ENCODE measurements at places on chromosomes 6 and 20. TPM values are rescaled to one million over a fixed set of nuclear protein-coding genes. Genes with fewer than 3 reads are reported as not detected.

DNA sequence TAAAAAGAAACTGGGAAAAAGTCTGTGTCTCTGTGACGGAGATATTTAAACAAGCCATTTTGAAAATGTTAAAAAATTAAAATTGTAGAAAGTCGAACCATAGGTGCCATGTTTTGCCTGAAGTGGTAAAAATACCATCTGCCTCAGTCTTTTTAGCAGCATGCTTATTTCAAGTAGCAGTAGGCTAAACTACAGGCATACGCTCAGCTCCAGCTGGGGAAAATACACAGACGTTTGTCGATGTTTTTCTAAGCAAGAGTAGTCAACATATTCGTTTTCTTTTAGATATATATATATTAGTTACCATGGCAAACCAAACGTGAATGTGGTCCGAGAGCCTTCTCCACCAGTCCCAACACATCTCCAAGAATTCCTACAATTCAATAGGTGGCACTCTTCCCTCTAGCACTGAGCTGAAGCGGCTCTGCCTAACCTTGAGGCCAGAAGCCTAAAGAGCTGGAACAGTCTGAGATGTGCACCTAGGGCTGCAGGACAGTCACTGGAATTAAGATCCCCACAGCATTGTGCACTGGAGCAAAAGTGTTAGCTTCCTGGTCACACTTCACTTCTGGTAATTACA, 70.2 kb upstream of the BEND3 start:
- no peak for DNase-seq

- DNase-seq = no peak
These were observed 8.5 kb downstream of the CD164 start for GRCh38 chr6:109373762-109374161.

DNA sequence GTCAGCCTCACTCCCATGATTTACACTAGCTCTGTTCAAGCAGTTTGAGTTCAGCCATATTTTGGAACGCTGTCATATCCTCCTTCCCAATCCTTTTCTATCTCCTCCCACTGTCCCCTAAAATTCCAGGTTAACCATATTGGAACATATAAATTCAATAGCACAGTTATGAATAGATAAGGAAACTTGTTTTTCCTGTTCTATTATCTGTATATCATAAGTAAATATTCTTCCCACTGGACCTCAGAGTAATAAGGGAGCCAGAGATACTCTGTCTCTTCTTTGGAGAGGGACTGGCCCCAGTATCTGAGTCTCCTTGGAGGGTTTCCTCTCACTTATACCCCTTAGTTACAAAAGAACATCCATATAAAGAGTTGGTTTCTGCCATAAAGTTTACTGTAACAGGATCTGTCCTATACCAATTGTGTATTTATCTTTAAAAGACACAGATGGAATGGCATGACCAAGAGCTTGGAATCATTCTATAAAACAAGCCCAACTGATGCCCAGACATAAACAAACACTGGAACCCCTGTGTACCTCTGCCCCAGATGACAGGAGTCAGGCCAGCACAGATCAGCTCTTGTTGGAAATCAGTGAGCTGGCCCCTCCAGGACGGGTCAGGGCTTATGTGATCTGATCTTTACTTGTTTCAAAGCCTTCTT, 67.1 kb downstream of the EPB41L2 start:
- DNase-seq = no peak

The WASF1 gene
- 1.2 TPM for total RNA-seq

The SAMD5 gene
- total RNA-seq = not detected

DNA sequence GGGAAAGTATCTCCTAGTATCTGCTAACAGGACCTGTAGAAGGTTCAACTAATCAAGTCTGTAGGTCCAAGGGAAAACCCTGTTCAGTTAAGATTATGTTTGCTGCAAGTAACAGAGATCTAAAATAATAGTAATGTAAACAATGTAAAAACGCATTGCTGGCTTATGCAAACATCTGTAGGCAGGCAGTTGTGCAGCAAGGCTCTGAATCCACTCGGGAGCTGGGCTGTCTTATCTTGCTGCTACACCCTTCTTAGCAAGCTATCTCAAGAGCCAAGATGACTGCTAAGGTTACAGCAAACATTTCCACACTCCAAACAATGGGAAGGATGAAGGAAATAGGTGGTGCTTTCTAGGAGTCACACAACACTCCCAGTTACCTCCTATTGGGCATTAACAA, 397.3 kb upstream of the NRSN1 start:
- no peak for DNase-seq

The PACRG gene
- total RNA-seq = not detected

DNA sequence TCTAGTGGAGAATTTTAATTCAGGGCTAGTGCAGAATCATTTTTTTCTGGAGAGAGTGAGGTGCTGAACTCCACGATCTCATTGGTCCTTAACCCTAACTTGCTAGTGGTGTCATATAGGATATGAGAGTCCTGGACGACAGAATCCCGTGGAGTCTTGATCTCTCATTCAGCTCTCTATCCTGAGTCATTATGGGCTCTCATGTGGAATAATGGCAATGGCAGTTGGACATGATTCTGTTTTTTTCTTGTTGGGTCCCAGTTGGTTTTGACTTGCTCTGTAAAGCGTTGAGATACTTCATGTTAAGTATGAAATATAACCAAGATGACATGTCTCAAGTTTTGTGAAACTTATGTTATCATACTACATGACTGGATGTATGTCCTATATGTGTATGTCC, 6.3 kb upstream of the RNF144B start:
- no peak for DNase-seq

DNA sequence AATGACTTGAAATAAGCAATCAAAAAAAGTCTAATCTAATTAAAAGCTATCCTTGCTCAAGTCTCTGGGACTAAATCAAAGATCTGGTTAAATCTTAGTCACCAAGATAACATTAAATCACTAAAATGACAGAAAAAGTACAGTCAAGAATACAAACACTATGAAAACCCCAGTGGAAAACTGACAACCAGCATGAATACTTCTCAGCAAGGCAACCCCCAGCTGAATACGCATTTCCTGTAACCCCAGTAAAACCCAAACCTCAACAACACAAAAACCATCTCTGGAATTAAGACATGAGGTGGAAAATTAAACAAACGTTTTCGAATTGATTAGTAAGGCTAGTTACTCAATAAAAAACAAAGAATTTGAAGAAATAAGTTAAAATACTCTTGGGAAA, 23.7 kb upstream of the ZC3H12D start:
- no peak for DNase-seq

GRCh38 chr20:3326779-3327521, 80.5 kb downstream of the DNAAF9 start:
- no peak for DNase-seq

- DNase-seq = peak; percentile 6
These were observed at the start of gene KCNB1 for GRCh38 chr20:49482621-49483017. TSS of gene KCNB1 (minus strand) at chr20:49482668. CDS start at chr20:49482480, 188 bp downstream.

The MED20 gene
- total RNA-seq = 16.3 TPM

GRCh38 chr20:462199-462991, at the start of gene TBC1D20:
TSS of gene TBC1D20 (minus strand) at chr20:462533. CDS start at chr20:462405, 128 bp downstream.
- peak; percentile 81 for DNase-seq

The KCNK16 gene
- total RNA-seq = not detected

- DNase-seq = no peak
These were observed 143.0 kb downstream of the B3GAT2 start for GRCh38 chr6:70813885-70814284.

GRCh38 chr6:161374971-161375873, 101.4 kb upstream of the AGPAT4 start:
- no peak for DNase-seq

The SIRPB2 gene
- total RNA-seq = not detected

DNA sequence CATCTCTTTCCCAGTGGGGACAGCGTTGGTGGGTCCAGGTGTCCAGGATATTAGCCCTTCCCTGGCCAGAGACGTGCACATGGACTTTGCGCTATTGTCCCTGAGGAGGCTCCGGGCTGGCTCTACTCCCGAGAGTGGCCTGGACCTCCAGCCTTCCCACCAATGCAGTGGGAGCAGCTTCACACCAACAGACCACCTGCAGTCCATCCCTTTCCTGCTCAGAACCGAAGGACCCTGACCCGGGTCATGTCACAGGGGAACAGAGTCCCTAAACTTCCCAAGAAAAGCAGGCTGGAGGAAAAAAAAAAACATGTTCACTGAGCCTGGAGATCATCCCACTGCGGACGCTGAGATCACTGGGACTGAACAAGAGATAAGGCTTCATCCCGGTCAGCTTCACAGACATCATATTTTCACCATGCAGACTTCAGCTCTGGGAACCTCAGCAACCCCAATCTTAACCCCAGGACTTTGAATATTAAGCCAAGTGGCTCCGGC, 18.3 kb downstream of the ZMYND8 start:
- no peak for DNase-seq

The HECA gene
- 54.4 TPM for total RNA-seq

- DNase-seq = no peak
These were observed 32.0 kb downstream of the ERMARD start for GRCh38 chr6:169783401-169783800.

The GMNN gene
- 64.5 TPM for total RNA-seq

- DNase-seq = no peak
These were observed 405.7 kb downstream of the TAF4 start for GRCh38 chr20:61659994-61660346.

The GRM1 gene
- not detected for total RNA-seq

The COL21A1 gene
- not detected for total RNA-seq

The ADTRP gene
- total RNA-seq = 15.6 TPM

GRCh38 chr6:138263963-138264362, 45.7 kb upstream of the PBOV1 start:
- no peak for DNase-seq

- DNase-seq = peak; percentile 32
These were observed 71.5 kb downstream of the HFE start for GRCh38 chr6:26158581-26159356.

The SCAND1 gene
- total RNA-seq = 54.5 TPM

The ZSCAN23 gene
- 0.76 TPM for total RNA-seq

The TP53INP2 gene
- total RNA-seq = 1.1 TPM

DNA sequence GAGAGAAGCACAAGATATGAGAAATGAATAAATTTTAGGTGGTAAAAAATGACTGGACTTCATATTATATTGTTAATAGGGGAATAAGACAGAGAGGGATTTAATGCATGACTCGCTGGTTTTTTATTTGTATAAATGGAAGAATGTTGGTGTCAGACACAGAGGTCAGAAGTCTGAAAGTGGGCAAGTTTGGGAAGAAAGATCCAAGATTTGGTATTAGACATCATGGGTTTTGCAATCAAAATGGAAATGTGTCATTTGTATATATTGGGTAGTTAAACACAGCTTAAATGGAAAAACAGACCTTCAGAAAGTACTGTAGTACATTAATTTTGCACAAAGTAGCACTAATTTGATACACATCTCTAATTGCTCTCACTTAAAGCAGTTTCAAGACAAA, 96.2 kb downstream of the EYA4 start:
- no peak for DNase-seq

- no peak for DNase-seq
These were observed 265.6 kb upstream of the JAG1 start for GRCh38 chr20:10939331-10939941.

The MROH8 gene
- 0.30 TPM for total RNA-seq

- DNase-seq = no peak
These were observed 5.1 kb upstream of the COL9A3 start for GRCh38 chr20:62811720-62812119.

GRCh38 chr6:14804001-14804784, 441.7 kb upstream of the JARID2 start:
- DNase-seq = no peak

The RFX6 gene
- total RNA-seq = not detected

GRCh38 chr6:162306616-162307015, 420.9 kb downstream of the PRKN start:
- DNase-seq = no peak

- DNase-seq = no peak
These were observed 40.1 kb downstream of the TRAF3IP2 start for GRCh38 chr6:111565326-111566221.

- DNase-seq = no peak
These were observed 5.6 kb upstream of the NCOA3 start for GRCh38 chr20:47496118-47496517.

DNA sequence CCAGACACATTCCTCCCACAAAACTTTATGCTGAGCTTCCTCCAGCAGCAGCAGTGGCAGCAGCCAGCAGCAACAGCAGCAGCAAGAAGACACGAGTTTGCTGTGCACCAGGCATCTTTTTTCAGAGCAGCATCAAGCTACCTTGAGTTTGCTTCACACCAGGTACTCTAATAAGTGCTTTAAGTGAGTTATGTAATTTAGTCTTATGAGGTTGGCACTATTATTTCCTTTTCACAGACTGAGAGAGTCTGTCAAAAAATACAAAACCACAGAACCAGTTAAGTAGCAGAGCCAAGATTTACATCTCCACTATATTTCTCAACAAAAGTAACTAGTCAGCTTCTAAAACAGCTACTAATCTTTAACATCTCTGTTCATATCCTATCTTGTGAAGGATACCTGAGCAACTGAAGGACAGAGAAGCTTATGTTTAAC, 23.7 kb downstream of the RANBP9 start:
- DNase-seq = no peak

- no peak for DNase-seq
These were observed 1.5 kb downstream of the VNN1 start for GRCh38 chr6:132712366-132712765.

DNA sequence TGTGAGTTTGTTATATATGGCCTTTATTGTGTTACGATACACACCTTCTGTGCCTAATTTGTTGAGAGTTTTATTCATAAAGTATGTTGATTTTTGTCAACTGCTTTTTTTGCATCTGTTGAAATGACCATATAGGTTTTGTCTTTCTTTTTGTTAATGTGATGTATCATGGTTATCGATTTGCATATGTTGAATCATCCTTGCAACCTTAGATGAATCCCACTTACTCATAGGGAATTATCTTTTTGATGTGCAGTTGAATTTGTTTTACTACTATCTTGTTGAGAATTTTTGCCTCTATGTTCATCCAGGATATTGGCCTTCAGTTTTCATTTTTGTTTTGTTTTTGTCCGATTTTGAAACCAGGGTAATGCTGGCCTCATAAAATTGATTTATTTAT, 45.7 kb upstream of the TPD52L1 start:
- no peak for DNase-seq

DNA sequence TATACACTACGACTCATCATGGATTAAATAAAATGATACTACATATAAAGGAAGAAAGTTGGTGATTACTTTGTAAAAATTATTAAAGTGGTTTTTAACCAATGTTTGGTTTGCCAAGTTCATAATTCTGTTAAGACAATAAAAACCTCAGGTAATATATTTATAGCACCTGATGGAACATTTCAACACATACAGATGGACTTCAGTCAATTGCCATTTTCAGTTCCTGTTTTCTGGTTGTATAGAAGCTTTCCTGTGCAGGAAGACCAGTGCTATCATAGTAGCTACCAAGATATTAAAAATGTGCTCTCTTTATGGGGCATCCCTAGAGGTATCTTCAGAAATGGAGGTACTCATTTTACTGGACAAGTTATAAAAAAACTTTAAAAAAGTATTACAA, 1686.4 kb downstream of the GRIK2 start:
- DNase-seq = no peak

GRCh38 chr20:10022625-10023024, 12.2 kb upstream of the ANKEF1 start:
- no peak for DNase-seq

The SNAP25 gene
- 0.10 TPM for total RNA-seq

The HLA-DOB gene
- 0.82 TPM for total RNA-seq

- no peak for DNase-seq
These were observed 154.0 kb downstream of the PRL start for GRCh38 chr6:22142856-22143255.

The ADAM33 gene
- not detected for total RNA-seq
